ENCODE measurements at places on chromosomes 2 and 18. TPM values are rescaled to one million over a fixed set of nuclear protein-coding genes. Genes with fewer than 3 reads are reported as not detected.

The TCF23 gene
- not detected for total RNA-seq

The C1QL2 gene
- not detected for total RNA-seq

The UCN gene
- 0.22 TPM for total RNA-seq

The RFX8 gene
- total RNA-seq, result 15.3 TPM

The XDH gene
- under 0.01 TPM for total RNA-seq

The VWC2L gene
- under 0.01 TPM for total RNA-seq

The GAREM2 gene
- total RNA-seq, result 0.22 TPM

The C2orf81 gene
- 1.00 TPM for total RNA-seq

The SCN2A gene
- total RNA-seq, result 4.1 TPM

The PCARE gene
- total RNA-seq, result not detected

The DYNAP gene
- total RNA-seq, result not detected

The HOXD8 gene
- 4.4 TPM for total RNA-seq

The PDE1A gene
- total RNA-seq, result 20.0 TPM

The UGT1A10 gene
- not detected for total RNA-seq

The TRIM54 gene
- total RNA-seq, result 0.33 TPM

The HS1BP3 gene
- total RNA-seq, result 49.5 TPM

The LIMS4 gene
- total RNA-seq, result 10.0 TPM

The LRP2 gene
- not detected for total RNA-seq

The AAMP gene
- total RNA-seq, result 160 TPM
